ENCODE measurements at places on chromosomes 12 and 14.
A peak's percentile ranks its signal among the peaks of the same experiment; 100 is the strongest.

GRCh38 chr14:69328765-69329164, 68.8 kb downstream of the GALNT16 start:
- DNase-seq: no peak

DNA sequence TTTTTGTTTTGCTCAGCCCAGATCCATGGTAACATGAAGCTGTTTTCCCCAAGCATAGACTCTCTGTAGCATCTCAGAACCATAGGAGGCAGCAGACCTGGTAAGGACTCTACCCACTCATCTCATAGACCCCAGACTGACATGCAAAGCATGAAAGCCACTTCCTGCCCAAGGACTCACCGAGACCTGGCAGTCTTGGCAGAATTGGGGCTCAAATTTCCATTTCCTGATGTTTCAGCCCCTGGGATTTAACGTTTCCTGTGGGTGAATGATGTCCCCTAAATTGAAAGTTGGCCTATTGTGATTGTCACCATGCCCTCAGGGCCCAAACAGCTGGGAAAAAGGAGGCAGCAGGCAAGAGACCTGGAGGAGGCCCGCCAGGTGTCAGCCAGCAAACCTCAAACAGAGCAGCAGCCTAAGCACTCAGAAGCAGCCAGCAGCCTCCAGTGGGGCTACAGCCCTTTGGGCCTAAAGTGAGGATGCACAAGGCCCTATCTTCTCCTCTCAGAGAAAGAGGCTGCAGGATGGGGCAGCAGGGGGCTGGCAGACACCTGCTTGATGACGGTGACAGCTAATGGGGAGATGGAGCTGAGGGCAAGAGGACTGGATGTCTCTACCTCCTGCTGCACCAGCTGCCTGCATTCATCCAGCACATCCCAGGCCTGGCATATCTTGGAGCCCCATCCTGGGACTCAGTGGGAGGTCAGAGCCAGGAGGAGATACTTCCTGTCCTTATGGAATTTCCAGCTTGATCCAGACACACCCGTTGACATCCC, 8.5 kb downstream of the KRT85 start:
- DNase-seq: no peak

DNA sequence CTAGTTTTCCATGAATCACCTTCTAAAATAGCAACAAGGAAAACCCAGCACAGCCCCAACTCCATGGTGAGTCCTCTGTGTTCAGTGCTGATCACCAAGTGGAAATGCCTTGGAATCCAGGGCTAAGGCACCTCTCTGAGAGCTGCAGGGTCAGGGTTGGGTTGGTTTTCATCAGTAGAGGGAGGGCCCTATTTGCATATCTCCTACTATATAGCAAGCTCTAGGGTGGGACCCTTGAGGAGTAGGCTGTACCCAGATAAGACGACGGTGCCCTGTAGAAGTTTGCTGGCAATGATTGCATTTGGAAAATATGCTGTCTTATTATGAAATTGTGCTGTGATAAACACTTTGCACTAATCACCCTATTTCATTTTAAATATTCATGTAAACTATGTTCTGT, 1011.8 kb downstream of the TMEM121 start:
- DNase-seq: no peak

DNA sequence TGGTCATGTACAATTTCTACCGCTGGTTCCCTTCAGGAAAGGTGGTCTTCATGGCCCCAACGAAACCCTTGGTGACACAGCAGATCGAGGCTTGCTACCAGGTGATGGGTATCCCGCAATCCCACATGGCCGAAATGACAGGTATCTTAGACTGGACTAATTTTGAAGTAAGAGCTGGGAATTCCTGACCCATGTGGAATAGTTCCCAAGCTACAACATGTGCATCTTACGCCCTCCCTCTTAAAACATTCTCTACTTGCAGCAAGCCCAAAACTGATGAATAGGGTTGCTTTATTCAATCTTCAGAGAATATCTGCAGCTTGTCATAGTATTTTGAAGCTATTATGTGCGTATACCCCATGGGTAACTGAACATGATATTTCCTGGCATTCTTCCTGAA, 669 bp downstream of the FANCM start:
- DNase-seq: no peak

DNA sequence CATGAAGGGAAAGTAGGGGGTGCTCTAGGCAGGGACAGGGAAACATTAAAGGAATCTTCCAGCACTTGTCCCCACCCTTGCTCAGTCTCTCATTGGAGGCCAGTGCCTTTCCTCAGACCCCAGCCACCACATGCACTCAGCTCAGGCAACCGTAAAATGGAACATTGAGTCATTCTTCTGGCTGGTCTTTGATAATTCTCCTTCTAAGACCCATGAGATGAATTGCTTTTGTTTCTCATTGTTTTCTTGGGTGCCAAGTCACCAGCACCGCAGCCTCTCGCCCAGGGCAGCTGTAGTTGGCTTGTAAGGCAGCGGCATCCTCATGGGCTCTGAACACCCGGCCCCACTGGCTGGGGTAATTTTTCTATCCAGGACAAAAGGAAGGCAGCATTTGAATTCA, 108.2 kb downstream of the PHETA1 start:
- DNase-seq: no peak

DNA sequence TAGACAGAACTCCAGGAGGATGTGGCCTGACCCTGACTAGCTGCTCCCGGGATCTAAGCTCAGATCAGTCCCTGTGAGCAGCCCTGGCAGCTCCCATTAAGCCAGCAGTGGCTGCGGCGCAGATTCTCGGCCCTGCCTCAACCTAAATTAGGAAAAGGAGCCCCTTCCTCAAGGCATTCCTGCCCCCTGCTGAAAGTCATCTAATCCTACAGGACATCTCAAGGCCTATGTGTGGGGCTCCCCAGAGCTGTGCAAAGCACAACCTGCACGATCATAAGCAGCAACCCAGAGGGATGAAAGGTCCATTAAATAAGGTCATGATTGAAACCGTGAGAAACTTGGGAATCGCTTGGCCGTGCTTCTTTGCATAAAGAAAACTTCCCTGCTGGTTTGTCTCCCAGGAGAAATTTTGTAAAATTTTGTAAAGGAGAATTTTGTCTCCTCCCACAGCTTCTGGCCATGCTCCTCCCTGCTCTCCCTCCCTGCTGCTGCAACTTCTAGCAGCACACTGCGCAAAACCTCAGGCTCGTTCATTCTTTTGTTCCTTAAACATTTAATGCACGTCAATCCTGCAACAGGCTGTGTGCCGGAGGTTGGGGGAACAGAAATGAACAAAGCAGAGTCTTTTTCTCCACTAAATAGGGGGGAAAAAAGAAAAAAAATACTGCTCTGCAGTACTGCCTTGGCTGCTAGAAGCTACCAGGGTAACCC, 96.6 kb upstream of the SLC35F4 start:
- no peak for DNase-seq

- no peak for DNase-seq
Measured at GRCh38 chr12:109131154-109132050, 15.0 kb downstream of the ACACB start.

GRCh38 chr12:119594772-119595445, 1.3 kb downstream of the TMEM233 start:
- peak; percentile 38 for DNase-seq

- no peak for DNase-seq
Measured at GRCh38 chr14:105882626-105883025, 356.2 kb downstream of the TMEM121 start.

GRCh38 chr12:24229031-24229700, 279.7 kb upstream of the SOX5 start:
- DNase-seq: no peak

DNA sequence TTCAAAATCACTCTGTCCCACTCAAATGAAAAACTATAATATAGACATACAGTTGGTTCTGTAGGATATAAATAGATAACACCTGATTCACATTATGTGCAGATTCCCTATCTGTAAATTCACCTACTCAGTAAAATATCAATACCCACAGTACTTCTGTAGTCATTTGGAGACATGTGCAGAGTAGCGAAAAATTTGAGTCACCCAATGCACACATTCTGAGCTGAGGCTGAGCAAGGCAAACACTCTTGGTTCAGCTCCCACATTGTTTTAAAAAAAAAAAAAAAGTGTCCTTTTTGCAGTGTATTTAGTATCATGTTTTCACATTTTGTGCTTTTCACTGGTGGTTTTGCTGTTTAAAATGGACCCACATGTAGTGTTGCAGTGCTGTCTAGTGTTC, 27.3 kb upstream of the BBS10 start:
- no peak for DNase-seq

GRCh38 chr14:24712909-24713308, 78.9 kb upstream of the GZMB start:
- no peak for DNase-seq

DNA sequence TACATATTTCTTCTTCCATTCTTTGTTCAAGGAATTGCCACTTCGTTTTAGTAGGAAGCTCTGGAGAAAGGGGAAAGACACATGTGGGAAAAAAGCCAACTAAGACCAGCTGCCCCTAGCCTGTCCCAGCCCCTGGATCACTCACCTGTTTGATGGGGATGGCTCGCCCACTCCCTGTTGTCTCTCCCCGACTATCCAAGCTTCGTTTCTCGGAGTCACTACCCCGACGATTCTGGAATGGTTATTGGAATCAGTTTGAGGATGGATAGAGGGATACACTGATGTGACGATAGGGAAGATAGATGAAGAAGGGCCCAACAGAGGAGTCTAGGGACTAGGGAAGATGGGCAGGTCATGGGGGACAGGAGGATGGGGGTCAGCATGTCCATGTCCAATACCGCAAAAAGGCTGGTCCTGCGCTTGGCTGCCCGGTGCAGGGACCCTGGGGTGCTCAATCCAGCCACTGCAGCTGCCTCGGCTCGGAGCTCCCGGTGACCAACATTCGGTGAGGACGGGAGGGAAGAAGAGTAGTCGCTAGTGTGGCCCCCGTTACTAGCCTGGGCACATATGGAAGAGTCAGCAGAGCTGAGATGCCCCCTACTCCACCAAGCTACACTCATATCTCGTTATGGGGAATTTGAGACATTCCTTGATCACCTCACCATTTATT, 7.0 kb downstream of the AGAP2 start:
- no peak for DNase-seq

DNA sequence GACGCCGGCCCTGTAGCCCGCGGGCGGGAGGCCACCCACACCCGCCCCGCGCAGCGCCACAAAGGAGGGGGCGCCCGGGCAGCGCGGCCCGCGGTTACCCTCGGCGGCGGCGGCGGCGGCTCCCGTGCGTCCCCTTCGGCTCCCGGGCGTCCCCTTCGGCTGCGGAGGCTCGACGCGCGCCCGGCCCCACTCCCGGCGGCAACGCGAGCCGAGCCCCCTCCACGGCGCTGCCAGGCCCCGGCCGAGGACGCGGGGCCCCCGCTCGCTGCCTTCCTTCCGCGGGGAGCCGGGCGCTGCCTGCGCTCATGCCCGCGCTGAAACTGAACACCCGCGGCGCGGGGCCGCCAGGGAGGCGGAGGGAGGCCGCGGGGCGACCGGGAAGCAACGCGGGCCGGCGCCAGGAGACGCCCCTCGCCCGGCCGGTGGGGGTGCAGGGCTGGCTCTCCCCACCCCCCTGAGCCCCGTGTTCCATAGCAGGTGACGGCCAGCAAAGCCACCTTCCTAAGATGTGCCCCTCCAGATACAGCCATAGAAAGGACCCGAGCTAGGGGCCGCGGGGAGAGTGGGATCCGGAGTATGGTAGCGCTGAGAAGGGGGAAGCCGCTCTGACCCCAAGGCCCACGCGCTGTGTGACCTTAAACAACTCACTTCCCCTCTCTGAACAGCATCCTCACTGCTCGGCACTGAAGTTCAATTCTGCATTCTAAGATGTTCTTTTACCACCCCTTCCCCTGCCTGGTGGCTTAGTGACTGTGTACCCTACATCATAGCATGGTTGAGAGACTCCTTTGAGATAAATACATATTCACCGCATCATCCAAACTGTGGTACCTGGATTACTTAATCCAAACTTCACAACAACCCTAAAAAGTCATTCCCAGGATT, 42.8 kb downstream of the KDM2B start:
- no peak for DNase-seq

DNA sequence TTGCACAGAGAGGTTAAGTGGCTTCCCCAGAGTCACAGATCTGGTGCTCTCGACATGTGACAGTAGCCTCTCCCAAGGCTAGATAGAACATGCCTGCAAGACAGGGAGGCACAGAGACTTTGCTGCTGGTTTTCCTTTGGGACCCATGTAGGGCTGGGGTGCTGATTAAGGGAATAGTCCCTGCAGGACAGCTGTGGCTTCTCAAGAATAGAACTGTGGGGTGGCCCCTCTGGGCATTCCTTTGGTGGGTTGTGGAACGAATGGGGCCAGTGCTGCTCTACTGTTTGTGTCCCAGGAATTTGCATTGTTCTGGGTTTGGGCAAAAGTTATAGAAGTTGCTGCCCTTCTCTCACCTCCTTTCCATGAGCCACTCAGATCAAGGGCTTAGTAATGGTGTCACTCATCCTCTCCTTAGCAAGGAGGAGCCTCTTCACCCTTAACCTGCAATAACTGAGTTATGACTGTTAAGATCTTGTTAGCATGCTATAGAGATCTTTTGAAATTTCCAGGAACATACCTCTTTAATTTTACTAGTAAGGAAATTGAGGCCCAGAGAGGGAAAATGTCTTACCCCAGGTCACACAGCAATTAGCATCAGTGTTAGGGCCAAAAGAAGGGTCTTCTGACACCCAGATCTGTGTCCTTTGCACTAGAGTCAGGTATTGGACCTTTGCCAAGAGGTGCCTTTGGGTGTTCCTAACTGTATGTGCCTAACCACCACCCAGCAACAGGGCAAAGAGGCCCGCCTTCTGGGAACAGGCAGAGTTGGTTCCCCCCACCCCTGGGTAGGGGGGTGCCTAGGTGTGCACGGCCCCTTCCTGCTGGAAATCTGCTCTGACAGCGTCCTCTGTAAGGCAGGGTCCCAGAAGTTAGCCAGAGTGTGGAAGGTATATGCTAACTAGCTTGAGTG, 31.4 kb downstream of the CD9 start:
- DNase-seq: no peak

DNA sequence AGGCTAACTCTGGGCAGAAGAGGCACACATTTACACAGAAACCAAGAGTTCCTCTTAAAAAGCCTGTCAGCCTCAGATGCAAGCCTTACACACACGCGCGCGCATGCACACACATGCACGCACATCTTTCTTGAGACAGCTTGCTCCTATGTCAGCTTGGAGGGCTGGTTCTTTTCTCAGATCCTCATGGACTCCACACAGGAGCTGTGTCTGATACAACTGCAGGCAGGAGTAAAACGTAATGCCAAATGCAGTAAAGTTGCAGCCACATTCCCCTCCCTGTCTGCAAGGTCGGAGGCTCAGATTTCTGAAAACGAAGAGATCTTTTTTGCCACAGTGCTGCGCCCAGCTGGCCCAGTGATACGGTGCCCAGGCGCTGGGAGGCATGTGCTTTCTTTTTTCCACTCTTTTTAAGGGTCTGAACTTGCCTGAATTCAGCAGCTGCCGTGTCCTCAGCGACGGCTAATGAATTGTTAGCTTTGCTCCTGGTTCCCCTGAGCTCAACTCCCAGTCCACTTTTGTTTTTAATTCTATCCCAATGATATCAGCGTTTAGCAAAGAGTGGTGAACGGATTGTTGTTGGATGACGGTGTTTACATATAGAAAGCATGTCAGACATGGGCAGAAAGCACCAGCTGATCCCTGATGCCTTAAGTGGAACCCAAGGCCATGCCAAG, 72.9 kb upstream of the FOXN3 start:
- DNase-seq: no peak

- DNase-seq: no peak
Measured at GRCh38 chr14:93787465-93788292, 606 bp downstream of the PRIMA1 start.

All from Calu3 (cell line).